Pulmonary artery endothelial cell (primary cell): ENCODE measurements at places on chromosomes 7 and 10.

GRCh38 chr7:118696879-118697278 lies 472.4 kb downstream of the ANKRD7 start:
- DNase-seq: no peak

DNA sequence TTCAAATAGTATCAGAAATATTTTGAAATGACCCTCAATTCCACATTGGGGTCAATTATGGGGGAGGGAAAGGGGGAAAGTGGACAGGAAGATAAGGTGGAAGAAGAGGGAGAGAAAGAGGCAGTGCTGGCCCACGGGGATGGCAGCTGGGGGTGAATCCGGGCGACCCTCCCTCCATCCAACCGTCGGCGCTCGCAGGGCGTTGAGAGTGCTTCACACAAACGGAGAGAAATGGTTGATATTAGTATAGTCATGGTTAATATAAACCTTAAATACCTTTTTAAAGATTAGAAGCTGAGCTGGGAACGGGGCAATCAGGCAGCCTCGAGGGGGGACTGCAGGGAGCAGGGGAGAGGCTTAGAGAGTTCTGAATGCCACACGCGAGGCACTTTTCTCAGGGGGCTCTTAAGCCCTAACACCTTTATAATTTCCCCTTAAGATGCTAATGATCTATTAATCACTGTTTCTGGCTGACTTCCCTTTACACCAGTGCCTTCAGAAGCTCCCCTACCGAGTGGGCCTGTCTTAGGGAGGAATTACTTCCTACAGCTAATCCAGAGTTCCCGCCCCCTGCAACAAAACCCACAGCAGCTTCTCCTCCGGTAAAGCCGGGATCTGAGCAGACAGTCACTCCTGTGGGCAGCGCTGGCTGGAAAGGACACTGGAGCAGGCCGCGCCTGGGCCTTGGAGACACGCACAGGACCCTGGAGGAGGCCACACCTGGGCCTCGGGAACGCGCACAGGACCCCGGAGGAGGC lies 39.5 kb downstream of the PRKAG2 start:
- no peak for DNase-seq

- no peak for DNase-seq
These were observed 110.0 kb downstream of the CAMK1D start for GRCh38 chr10:12459340-12459739.

GRCh38 chr7:141837683-141838082 lies 3.6 kb downstream of the PRSS37 start:
- DNase-seq: no peak

DNA sequence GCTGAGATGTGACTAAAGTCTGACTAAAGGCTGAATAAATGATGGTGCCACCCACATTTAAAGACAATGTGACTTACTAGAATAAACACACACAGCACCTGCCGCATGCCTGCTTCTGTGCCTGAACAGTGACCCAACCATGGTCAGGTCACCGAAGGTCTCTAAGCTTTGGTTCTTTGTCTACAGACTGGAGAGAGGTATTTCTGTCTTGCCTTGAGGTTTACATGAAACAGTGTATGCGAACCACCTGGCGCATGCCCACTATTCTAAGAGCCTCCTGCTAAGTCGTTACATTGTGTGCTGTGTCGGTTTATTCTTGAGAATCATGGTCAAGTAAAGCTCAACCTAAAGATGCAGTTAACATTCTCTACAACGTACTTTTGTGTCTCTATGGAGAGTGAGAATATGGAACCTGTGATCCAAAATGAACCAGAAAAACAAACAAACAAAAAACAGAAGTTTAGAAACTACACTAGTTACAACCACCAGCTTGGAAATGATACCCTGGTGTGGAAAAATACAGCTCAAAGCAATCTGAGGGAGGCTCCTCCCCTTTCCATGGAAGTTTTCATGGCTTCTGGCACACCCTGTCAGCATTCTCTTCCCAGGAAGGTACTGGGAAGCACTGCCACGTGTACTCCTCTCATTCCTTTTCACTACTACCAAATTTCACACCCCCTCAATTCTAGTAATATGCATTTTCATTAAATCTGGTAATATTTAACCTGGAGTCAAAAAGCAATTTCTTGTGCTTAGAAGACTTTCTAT lies 40.0 kb downstream of the VOPP1 start:
- no peak for DNase-seq

DNA sequence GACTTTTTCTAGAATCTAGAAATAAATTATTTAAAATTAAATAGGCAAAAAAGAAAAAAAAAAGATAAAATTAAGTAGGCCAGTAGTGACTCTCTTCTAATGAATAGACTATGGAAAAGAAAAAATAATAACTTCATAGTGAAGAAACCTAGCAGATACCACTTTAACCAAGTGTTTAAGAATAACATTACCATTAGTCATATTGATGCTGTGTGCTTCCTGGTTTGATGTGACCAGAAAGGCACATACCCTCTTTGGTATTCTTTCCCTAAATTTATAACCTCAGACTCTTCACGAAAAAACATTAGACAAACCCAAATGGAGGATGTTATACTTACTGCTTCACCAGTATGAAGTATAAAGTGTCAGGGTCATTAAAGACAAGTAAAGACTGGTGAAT lies 42.6 kb downstream of the KIF20B start:
- no peak for DNase-seq

GRCh38 chr10:61845950-61846268 lies 55.6 kb upstream of the ARID5B start:
- DNase-seq: no peak

- DNase-seq: no peak
These were observed 85.8 kb downstream of the CTNNA3 start for GRCh38 chr10:67609996-67610793.

DNA sequence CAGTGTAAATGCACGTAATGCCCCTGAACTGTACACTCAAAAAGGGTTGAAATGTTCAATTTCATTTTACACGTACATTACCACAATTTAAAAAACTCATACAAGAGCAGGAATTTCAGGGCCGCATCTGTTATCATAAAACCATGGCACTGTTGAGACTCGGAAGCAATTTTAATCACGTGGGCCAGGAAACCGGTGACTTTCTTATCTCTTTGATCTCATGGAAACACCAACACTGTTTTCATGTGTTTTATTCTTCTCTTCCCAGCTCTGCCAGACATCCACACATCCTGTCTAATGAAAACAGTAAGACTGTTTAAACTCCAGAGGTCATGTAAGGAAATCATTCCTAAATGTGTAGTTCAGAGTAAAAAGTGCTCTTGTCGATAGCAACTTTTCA lies 35.9 kb downstream of the PTPRE start:
- peak; percentile 86 for DNase-seq

GRCh38 chr7:25454562-25455041 lies 226.3 kb upstream of the NPVF start:
- no peak for DNase-seq

- no peak for DNase-seq
These were observed 15.5 kb downstream of the ELMO1 start for GRCh38 chr7:37433166-37433565.

DNA sequence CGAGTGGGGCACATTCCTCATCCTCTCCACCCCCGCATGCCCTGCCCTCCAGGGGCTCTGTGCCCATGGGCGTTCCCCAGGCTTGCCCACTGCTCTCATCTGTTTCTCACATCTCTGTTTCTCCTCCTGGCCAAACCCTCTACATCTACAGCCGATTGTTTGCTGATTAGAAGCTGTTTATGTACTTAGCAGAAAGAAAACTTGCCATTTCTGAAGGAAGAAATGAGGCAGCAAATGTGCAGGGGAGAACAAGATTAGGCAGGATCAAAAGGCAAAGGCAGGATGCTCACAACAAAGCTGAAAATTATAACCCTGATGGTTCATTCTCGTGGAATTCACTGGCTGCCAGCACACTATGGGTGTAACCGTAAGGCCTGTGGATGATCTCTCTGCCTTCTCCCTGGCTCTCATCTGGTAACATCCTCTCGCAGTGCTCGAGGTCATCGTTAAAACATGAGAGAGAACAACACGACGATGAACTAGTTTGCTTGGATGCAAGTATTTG lies 111.6 kb upstream of the KLF14 start:
- no peak for DNase-seq

DNA sequence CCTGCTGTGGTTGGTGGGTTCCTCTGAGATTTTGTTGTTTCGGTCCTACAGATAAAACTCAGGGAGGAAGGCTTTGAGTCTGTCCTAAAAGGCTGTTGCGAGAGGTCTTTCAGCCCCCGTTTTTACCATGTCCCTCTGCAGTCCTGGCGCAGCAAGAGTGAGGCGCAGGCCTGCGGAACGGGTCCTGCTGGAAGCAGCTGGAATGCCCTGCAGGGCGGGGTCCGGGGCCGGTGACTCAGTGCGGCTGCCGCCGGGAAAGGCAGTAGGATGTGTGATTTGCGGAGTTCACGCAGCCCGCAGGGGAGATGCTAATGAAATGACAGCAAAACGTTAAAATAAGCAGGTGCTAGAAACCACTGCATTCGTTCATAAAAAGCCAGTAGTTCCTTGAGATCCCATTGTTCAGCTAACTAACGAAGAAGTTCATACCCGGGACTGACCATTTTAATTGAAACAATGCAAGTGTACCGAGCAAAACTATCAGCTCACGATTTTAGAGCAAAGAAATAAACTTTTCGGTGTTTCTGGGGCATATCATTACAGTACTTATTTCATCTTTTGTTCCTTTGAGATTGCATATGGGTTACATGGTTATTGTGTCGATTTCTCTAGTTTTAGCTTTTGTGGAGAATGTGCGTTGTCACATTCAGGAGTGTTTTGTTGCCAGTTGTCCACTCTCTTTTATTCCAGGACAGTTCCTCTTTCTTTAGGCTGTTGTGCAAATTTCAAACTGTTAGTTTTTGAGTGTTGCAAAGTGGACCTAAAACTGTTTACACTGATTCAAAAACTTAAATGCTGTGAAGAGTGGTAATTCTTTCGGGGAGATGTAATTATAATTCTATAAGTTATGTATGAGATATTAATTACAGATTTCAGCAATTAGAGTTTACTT lies 783 bp downstream of the ANLN start:
- DNase-seq: peak; percentile 62

- no peak for DNase-seq
These were observed 493.3 kb upstream of the PODXL start for GRCh38 chr7:132049462-132050304.

GRCh38 chr7:13778967-13779366 lies 210.5 kb downstream of the ETV1 start:
- no peak for DNase-seq

GRCh38 chr10:46217752-46218453 lies 68.9 kb upstream of the ANTXRL start:
- DNase-seq: no peak

GRCh38 chr10:73965890-73966768 lies 31.8 kb upstream of the VCL start:
- peak; percentile 81 for DNase-seq

DNA sequence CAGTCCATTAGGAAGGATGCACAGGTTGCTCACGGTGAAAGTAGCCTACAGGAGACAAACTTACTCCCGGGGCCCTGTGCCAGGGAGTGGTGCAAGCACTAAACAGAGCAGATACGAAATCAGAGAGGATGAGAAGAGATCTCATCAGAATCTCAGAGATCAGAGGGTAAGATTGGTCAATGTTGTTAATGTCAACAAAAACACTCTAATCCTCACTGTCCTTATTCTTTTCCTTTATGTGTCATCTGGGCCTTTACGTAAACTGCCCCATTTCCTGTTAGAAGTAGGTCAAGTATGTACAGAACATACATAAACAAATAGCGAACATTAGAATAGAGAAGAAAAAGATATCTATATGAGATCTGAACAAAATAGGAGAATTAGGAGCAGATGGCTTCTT lies 163.1 kb downstream of the PPP1R17 start:
- DNase-seq: no peak
